Hematopoietic multipotent progenitor cell (in vitro differentiated cells): ENCODE measurements at places on chromosomes 7 and 10. TPM values are rescaled to one million over a fixed set of nuclear protein-coding genes. Genes with fewer than 3 reads are reported as not detected.
A peak's percentile ranks its signal among the peaks of the same experiment; 100 is the strongest.

Gene ZNF117
- 2.7 TPM for total RNA-seq

Gene TMEM106B
- 17.5 TPM for total RNA-seq

DNA sequence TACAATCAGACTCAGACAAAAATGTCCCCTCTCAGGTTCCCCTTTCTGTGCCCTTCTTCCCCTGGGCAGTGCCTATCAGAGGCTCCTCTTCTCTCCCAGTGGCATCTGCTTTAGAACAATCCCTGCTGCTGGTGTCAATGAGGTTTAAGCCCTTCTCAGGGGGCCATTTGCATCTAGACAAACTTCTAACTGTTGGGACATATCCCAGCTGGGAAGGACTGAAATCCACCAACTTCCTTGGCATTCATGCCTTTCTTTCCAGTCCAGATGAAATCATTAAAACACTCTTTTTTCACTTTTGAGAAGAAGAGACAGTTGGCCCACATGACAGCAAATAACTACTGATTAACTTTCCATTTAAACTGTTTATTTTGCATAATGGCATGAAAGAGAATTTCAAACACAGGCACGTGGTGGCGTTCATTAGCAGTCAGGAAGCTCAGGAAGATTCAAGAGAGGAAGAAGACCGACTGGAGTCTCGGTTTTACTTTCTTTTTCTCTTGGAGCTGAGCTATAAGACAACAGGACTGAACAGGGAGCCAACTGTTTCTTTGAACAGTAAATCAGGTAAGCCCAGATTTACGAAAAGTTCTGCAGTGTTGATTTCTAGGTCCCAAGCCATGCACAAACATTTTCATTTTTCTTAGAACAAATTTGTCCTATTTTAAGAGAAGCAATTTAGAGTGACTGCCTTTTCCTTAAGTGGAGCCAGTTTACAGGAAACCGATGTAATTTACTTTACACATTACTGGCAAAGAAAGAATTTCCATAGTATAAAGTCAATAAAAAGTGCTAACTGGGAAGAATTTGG lies at the start of gene GIMAP2:
TSS of gene GIMAP2 (plus strand) at position 488 of the 811 bp plus-strand sequence. CDS start 1,354 bp downstream, outside the sequence.
- peak; percentile 75 for DNase-seq

DNA sequence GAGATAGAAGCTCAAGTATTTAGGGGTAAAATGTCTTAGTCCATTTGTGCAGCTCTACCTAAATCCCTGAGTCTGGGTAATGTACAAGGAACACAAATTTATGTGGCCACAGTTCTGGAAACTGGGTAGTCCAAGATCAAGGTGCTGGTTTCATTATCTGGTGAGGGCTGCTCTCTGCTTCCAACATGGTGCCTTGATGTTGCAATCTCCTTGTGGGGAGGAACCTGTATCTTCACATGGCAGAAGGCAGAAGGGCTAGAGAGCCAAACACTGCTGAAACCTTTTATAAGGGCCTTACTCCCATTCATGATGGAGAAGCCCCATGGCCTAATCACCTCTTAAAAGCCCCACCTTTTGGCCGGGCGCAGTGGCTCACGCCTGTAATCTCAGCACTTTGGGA lies 8.7 kb upstream of the BAZ1B start:
- DNase-seq = no peak
